ENCODE measurements at places on chromosomes 3 and 15. TPM values are rescaled to one million over a fixed set of nuclear protein-coding genes. Genes with fewer than 3 reads are reported as not detected.

GRCh38 chr15:48802867-48803266 is 8.0 kb downstream of the CEP152 start:
- H3K36me3 ChIP-seq = peaks cover 11% of the 10 kb centered on the region
- H3K4me1 ChIP-seq = no peaks in the 10 kb centered on the region
- no peak overlapping the region for H3K27ac ChIP-seq
- H3K4me3 ChIP-seq = no peak overlapping the region
- peak; percentile 38 for DNase-seq

DNA sequence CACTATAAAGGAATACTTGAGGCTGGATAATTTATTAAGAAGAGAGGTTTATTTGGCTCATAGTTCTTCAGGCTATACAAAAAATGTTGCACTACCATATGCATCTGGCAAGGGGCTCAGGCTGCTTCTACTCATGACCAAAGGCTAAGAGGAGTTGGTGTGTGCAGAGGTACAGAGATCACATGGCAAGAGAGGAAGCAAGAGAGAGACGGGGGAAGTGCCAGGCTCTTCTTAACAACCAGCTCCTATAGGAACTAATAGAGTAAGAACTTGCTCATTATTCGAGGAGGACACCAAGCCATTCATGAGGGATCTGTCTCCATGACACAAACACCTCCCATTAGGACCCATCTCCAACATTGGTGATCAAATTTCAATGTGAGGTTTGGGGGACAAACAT is 6.0 kb upstream of the FNDC3B start:
- no peak overlapping the region for H3K4me3 ChIP-seq
- no peak for DNase-seq
- H3K4me1 ChIP-seq = peaks cover 5% of the 10 kb centered on the region
- no peak overlapping the region for H3K27ac ChIP-seq

GRCh38 chr15:69713726-69714559 is 261.3 kb downstream of the RPLP1 start:
- H3K4me3 ChIP-seq = no peak overlapping the region
- no peak for DNase-seq
- no peak overlapping the region for H3K27ac ChIP-seq

The CLDND1 gene
- 213 TPM for total RNA-seq

DNA sequence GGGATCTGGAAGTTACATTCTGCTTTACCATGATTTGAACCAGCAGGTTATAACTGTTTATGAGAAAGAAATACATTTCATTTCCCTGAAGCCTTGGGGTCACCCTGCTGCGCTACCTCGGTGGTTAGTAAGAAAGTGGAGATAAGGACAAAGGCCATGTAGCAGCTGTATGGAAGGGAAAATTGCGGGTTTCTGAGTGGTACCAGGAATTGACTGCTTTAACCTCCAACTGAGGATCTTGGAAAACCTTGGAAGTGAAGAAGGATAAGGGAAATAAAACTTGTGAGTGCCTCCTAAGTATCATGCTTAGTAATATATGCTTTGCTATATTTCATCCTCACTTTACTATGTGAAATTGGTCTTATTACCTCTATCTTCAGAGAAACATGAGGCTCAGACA is 76.1 kb upstream of the GAP43 start:
- H3K4me3 ChIP-seq = no peak overlapping the region
- no peaks in the 10 kb centered on the region for H3K36me3 ChIP-seq
- H3K27ac ChIP-seq = no peak overlapping the region

DNA sequence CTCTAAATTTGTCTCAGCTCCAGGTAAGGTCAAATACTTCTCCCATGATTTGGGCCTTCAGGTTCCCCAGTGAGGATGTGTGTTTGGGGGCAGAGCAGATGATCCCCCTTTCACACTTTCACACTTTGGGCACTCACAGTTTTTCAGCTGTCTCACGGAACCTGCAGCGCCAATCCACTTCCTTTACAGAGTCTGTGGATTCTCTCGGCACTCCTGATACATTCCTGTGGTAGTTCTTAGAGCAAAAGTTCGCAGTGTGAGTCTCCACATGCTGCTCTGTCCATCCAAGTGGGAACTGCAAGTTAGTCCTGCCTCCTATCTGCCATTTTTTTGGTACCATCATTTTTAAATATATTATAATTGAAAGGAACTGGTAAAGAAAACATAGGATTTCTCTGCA is 20.2 kb upstream of the CPOX start:
- no peaks in the 10 kb centered on the region for H3K36me3 ChIP-seq
- no peak overlapping the region for H3K4me3 ChIP-seq
- no peak for DNase-seq
- H3K4me1 ChIP-seq = no peaks in the 10 kb centered on the region
- 0 out of 2 replicates have a peak, but pooled peaks cover 3% of the 10 kb centered on the region for H3K27me3 ChIP-seq
- no peak overlapping the region for H3K27ac ChIP-seq
